Stimulated activated CD8-positive, alpha-beta memory T cell treated with anti-CD3 and anti-CD28 coated beads, Interleukin-7, amount 100 ng/mL, for 1 hour (primary cell): ENCODE measurements at places on chromosomes 11 and 22.

DNA sequence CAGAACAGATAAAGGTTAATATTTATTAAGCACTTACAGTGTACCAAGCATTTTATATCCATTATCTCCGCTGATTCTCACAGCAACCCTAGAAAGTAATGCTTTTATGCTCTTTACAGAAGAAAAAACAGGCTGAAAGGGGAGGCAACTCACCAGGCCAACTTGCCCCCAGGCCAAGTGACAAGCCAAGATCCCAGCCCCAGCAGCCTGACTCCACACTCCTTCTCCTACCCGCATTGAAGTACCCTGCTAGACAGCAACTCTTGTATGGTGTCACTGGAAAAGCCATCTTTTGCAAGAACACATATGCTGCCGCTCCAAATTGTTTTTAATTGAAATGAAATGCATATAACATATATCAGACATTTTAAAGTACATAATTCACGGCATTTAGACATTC lies 25.6 kb downstream of the SMCO4 start:
- no peak for DNase-seq

GRCh38 chr11:4103269-4103668 lies 8.7 kb downstream of the RRM1 start:
- DNase-seq, result no peak

DNA sequence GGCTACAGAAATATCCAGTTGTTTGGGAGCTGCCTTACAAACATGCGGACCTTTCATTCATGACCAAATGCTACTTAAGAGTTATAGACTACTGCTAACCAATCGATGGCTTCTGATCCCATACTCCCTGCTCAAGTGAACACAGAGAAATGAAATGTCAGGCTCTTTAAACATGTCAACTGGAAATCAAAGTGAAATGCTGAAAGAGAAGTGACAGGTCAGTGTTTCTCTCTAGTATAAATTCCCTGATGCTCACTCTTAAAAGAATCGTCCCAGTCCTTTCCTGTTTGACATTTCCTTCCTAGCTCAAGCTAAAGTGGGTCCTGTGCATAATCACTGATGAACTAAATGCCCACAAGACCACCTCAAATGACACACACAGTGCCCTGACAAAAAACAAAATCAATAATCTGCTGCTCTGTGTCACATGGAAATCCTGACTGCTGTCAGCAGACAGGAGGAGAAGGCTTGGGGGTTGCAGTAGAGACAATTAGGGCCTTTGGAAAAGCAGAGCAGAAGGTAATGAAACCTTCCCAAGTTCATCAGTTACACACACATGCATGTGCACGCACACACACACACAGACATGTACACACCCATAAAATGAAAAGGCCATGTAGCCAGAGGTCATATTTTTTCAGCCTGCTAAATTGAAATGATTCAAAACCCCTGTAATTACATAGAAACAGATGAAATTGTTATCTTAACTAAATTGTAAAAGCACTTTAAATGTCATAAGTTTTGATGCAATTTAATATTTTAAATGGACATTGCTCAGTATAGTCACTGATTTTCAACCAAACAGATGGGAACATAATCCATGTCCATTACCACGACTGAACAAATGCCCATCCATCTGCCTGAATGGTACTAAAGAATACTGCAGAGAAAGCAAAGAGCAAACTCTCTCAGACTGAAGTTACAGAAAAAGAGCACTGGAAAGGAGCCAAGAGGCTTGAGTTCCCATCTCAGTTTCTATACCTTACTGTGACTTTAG lies 330.7 kb downstream of the TTC28 start:
- DNase-seq, result no peak

DNA sequence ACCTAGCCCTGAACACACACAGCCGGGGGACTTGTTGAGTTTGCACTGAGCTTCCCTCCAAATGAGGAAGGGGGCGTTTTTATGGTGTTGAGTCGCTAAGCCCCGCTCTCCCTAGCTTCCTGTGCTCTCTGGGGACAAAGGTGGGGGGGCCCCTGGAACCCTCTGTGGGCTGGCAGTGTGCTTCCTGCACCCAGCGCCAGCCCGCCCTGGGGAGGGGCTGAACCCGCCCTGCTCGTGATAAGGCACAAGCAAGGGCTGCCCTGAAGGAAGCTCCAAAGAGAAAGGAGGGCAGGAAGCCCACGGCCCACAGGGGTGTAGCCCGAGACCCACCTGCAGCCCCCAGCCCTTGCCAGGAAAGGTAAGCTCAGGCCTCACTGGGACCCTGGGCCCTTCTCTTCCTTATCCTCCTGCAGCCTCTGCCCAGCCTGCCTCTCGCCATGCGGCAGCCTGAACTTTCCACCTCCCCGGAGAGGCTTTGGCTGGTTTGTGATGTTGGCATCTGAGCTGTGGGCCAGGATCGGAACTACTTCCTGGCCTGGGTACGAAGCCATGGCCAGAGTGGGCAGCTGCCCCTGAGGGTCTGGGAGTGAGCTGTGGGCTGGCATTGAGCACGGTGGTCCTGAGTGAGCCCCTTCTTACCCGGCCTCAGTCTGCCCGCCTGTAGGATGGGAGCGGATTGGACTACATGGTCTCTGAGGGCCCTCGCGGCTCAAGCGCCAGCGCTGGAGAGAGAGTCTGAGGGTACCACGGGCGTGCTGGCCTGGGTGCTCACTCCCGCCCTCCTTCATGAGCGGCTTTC lies at the start of gene FERMT3:
FERMT3 (plus strand) TSS at position 265 of the 799 bp plus-strand sequence. CDS start 644 bp downstream, outside the sequence.
- no peak for DNase-seq

DNA sequence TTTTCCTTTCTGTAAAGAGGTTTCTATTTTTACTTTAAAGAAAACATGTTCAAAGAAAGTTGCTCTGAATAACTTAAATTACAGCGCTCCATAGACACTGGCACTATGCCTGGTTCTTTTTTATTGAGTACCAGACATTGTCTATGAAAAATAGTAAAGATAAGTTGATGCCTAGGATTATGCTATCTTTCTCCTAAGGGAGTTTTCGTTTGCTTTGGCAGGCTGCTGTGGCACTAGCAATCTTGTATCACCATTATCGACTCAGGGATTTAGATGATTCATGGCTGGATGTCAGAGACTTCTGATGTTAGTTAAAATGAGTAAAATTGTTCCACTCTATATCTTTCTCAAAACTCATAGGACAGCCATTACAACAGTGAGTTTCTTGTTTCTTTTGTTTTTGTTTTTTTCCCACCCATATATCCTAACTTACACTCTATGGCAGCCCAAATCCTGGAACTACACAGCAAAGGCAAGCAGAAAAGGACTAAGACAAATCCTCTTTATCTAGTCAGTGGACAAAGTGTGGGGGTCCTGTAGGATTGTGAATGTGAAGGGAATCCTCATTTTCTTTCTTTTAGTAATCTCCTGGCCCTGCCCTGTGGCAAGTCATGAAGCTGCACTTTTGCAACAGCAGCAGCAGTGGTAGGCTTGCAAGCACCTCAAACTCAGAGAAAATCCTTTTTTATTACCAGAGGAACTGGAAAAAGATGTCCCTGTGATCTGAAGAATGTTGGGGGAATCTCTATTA lies 20.7 kb downstream of the SLN start:
- no peak for DNase-seq

DNA sequence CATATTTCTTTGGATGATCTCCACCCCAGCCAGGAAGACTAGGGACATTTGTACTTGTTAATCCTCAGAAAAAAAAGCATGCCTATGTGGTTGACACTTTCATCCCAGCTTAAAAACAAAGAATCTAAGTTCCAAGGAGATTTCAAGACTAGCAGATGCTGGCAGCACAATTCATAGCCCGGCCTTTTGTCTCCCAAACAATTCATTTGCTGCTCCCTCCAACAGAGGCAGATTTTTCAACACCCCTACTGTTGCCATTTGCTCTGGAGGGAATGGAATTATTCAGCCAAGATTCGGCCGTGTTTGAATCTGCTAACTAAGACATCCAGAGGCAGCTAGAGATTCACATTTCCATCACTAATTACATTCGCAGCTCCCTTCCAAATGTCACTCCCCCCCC lies 15.3 kb downstream of the P2RX3 start:
- no peak for DNase-seq

DNA sequence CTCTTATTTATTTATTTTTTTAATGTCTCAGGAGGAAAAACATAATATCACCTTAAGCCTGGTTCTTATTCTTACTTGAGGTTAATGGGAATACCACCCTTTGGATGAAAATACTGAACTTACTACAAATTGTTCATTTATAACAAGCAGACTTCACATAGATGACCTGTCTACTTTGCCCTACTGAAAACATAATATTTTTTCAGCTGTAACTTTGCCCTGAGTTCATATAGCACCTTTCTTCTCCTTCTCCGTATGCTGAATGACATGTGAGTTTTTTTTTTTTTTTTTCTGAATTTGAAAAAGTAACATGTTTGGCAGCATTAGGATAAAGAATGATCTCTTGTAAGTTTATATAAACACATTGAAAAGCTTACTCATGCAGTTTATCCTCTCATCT lies 186.8 kb downstream of the TMEM135 start:
- DNase-seq, result no peak

DNA sequence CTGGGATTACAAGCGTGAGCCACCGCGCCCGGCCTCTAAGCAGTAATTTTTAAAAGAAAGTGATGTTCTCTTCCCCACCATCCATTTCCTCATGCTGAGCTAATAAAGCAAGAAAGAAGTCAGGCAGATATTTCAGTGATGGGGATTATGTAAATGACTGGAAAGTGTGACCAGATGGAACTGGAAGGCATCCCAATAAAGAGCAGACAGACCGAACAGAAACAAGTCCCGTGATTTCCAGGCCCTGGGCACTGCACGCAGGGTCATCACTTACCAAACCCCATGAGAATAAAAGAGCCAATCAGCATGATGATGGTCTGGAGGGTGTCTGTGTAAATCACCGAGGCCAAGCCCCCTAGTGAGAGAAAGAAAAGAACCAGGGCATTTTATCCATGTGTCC lies 18.2 kb downstream of the SLC5A4 start:
- DNase-seq, result no peak

- no peak for DNase-seq
These were observed 164.3 kb downstream of the MSANTD4 start for GRCh38 chr11:105857728-105858127.

DNA sequence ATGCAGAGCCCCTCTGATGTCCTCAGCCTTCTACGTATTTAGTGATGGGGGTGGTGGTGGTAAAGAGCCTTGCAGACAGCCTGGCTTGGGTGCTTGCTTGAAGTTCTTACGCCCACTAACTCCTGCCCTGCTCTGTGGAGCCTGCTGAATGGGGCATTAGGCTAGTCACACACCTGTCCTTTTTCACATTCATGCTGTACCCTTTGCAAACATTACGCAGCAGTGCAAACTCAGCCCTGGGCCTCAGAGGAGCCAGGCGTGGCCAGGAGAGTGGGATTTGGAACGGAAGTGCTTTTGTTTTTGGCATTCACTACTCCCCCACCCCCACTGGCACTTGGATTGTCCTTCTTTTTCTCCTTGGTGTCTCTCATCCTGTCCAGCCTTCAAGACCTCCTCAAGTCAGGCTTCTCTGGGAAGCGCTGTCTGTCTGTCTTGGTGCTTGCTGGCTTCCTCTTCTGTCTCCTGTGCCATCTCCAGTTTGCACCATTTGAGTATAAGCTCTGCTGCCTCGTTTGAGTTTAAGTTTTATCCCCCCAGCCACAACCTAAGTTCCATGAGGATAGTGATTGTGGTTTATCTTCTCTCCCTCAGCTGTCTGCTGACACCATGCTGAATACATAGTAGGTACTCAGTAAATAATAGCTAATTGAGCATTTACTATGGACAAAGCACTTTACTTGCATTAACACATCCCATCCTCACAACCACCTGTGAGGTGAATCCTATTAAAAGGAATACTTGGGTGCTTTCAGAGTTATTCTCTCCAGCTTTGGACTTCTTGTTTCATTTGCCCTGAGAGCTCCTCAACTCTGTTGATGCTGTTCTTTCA lies 26.7 kb downstream of the ZBTB16 start:
- DNase-seq, result no peak

- no peak for DNase-seq
These were observed 1.2 kb upstream of the LRRC32 start for GRCh38 chr11:76671626-76672309.

- no peak for DNase-seq
These were observed 124.4 kb downstream of the SPATA19 start for GRCh38 chr11:133720951-133721350.

- no peak for DNase-seq
These were observed 33.6 kb upstream of the CLMP start for GRCh38 chr11:123228496-123229163.

DNA sequence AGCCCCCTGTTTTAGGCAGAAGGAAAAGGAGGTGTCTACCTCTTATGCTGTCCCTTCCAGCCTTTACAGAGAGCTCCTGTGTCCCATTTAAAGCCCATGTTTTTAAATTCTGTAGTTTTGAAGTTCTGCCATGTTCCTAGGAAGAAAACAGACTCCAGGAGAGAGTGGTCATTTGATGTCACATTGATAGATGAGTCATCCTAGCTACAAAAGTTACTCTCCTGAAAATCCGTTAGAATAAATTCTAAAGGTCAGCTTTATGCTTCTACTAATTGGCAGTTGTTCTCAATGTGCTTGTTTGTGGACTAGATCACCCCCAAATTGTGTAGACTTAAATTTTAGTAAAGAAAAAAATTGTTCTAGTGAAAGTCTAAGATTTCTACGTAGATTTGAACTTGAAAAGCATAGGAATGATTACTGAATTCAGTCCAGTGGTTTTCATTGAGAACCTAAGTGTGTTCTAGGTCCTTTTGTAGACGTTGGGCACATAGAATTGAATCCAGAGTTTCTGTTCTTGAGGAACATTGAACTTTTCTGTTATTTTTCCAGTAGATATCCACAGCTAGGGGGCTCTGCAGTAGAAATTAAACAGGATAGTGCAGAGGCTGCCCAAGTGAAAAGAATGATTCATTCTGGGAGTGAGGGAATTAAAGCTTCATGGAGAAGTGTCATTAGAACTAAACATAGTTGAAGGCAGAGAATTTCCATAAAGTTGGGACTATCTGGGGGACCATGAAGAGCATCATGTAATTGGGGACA lies 140.6 kb upstream of the RASSF10 start:
- DNase-seq, result no peak

GRCh38 chr11:65420979-65421793 lies 1.4 kb upstream of the NEAT1 start:
- peak; percentile 72 for DNase-seq

- DNase-seq, result no peak
These were observed 5.6 kb upstream of the TRABD start for GRCh38 chr22:50179937-50180726.

DNA sequence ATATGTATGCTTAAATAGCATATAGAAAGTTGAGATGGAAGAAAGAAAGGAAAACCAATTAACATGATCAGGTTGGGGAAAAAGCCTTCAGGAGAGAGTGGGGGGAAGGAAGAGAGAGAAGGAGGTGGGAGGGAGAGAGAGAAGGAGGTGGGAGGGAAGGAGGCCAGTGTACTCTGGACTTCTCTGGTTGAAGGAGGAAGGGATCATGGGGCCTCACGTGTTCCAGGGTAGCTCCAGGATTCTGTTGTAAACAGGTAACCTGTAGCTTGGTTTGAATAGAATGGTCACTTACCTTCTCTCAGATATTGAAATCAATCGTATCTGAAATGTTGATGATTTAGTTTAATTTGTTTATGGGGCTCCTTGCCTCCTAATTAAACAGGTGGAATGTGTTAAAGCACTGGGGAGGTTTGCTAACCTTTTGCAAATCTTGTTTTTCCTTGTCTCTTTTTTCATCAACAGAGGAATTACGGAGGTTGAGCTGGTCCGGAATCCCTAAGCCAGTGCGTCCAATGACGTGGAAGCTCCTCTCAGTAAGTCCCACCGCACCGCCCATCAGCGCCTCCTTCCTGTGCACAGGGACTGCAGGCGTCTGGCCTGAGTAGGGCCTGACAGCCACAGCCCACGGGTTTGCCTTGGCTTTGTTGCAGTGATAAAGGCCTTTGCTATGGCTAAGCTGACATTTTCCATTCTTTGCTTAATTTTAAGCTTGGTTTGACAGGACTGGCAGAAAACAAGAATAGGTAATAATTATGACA lies 115.9 kb downstream of the TBC1D22A start:
- no peak for DNase-seq
